ENCODE measurements at places on chromosomes 3 and 15. TPM values are rescaled to one million over a fixed set of nuclear protein-coding genes. Genes with fewer than 3 reads are reported as not detected.

Gene ISLR2
- 1.4 TPM for total RNA-seq

Gene GP9
- total RNA-seq = not detected

Gene SLC30A4
- total RNA-seq = 9.2 TPM

Gene PARP9
- 43.0 TPM for total RNA-seq

Gene DHFR2
- total RNA-seq = 4.8 TPM

Gene PPCDC
- 18.9 TPM for total RNA-seq

Gene LRRC49
- 20.2 TPM for total RNA-seq
